Activated naive CD4-positive, alpha-beta T cell (primary cell): ENCODE measurements at places on chromosomes 13 and 19.

- DNase-seq = no peak
Measured at GRCh38 chr13:34935841-34936240, 6.2 kb upstream of the NBEA start.

DNA sequence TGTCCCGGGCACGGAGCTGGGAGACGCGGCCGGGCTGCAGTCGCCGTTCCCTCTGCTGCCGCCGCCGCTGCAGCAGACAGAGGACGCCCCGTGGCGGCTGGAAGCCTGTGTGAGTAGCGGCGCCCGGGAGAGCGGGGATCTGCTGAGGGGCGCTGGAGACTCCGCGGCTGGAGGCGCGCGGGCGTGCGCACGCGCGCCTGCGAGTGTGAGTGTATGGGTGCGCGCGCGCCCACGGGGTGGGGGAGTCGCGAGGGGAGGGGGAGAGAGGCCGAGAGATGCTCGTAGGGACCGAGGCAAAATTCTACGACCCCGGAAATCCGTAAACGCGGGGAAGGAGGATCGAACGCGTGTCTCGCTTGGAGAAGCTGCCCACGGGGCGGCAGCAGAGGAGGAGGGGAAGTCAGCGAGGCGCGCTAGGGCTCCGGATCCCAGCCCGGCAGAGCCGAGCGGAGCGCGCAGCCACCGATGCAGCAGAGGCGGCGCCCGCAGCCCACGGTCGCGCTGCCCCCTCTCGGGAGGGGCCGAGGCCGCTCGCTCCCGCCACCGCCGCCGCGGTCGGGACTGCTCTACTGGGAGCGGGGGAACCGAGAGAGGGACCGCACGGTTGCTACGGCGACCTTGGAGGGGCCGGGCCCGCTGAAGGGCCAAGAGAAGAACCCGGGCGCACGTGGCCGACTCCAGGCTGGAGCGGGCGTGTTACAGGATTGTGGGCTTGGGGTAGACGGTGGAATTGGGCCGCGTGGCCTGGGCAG is at the start of gene ENOX1:
Gene ENOX1 (minus strand): TSS at position 207 of the 752 bp plus-strand sequence.
- DNase-seq = no peak

DNA sequence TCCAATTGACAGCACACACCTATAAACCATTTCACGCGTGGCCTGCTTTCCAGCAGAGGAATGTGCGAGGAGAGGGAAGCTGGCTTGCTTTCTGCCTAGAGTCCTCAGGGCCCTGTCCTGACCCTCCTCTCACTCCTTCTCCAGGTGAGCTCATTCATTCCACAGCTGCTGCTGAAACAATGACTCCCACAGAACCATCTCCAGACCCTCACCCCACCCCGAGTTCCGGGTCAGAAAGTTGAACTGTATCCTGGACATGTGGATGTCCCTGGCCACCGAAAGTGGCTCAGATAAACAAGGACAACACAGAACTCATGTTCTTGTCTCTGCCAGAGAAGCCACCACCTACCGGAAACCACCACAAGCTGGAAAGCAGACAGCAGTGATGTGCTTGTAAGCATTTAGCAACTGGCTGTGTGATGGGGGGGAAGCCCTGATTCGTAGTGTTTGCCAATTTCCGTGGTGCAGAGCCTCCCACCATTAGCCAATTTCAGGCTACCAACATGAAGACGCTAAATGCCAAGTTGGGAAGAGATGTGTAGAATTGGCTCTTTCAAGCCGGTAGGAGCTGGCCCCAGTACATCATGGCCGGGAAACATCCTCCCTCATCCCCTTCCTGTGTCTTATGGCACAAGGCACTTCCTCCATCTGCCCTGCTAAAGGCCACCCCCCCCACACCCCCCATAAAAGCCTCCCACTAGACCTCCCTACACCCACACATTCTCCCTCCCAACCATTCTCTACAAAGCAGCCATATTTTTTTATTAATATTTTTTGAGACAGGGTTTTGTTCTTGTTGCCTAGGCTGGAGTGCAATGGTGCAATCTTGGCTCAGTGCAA is 5.0 kb downstream of the SYCE2 start:
- DNase-seq = no peak

DNA sequence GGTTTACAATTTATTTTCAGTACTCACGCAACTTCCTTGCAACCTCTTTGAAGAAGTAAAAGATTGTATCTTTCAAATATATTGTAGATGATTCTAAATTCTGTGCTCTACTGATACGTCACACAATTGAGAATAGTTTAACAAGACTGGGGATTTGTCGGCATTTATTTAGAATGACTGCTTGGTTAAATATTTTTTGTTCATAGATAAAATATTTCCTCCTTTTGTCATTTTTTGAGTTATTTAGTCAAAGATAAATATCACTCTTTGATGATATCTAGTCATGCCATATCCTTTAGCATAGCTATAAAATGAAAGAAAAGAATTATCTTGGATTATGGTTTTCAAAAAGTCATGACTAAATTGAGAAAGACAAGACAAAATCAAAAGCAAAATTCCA is 2747.8 kb downstream of the PCDH9 start:
- DNase-seq = no peak

DNA sequence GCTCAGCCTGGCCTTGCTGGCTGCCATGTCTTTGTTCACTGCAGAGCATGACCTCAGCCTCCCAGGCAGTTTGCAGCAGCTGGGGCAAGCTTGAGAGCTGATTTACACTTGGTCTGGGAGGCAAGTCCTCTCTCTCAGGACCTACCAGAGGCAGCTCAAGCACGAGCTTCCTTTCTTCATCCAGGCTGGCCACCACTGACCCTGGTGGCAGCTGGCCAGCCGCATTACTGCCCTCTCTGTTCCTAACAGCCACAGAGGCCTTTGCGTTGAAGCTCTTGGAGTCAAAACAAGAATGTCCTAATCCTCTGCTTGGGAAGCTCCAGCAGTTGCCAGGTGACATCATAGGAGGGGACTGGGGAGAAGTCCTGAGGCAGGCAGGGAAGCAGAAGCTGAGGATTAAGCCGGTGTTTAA is 85.7 kb downstream of the NUFIP1 start:
- DNase-seq = no peak

DNA sequence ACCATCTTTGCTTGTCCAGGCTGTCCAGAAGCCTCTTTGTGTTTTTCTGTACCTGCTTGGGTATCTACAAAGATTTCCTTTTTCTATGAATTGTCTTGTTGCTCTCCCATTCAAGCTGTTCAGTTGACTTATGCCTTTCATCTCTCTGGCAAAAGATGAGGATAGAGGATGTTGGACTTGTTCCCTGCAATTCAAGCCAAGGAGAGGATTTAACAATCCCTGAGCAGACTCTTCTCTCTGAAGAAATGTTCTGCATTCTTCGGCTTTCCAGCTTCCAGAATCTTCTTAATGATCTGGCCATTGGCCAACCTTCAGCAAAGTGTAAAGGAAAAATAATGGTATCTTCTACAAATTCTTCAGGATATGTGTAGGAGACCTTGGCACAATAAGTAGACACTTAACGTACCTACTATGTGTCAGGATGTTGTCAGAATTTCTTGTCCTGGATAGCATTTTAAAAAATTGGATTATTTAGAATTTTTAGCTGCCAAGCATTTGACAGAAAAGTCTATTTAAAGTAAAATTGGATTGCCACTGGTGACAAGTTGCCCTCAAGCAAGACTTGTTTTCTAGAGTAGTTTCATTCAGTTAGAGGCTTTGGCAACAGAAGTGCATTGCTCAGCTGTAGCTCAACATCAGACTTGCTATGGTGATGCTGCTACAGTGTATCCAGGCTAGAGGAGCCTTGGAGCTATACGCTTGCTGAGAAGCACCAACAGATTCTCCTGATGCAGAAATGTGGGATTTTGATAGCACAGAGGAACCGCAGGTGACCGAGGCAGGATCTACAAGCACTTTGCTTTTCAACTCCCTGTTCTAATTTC is 455.7 kb downstream of the SUCLA2 start:
- DNase-seq = no peak

DNA sequence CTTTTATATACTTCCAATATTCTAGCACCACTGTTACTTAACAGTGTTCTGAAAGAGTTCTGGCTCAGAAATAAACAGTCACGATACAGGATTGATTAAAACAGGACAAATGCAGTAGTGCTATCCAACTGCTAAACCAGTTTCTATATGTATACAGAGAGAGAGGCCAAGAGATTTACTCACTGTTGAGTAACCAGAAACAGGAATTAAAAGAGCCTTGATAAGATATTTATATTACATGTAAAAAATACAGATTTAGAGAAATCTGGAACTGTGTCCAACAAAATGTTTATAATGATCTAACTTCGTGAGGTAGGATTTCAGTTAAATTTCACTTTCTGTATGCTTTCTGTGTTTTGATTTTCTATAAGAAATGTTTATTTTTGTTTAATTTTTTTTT is 116.6 kb downstream of the CDK8 start:
- no peak for DNase-seq

GRCh38 chr13:74158571-74159352 is 24.6 kb upstream of the KLF12 start:
- DNase-seq = no peak

GRCh38 chr19:45469945-45470761 is 2.4 kb downstream of the FOSB start:
- DNase-seq = peak; percentile 30
